ENCODE measurements at places on chromosomes 13 and 19.

DNA sequence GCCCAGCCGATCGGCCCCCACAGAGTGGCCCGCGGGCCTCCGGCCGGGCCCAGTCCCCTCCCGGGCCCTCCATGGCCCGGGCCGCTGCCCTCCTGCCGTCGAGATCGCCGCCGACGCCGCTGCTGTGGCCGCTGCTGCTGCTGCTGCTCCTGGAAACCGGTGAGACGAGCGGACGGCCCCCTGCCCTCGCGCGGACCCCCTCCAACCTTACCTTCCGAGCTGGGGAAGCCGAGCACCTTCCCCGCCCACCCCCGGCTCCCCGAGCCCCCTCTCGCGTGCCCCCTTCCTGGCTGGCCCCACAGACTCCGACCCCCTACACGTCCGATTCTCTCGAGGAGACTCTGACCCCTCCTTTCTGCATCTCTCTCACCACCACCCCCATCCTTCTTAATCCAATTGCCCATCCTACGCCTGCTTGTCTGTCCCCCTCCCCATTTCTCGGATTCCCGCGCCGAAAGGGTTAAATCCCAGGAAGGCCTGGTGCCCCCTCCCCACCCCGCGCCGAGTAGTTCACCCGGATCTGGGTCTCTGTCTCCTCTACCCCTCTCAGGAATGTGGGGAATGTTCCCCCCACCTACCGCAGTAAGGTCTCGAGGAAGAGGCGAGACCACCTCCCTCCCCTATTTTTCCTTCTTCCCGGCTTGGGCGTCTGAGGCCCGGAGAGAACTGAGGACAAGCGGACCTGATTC lies 502 bp downstream of the NECTIN2 start:
- no peaks in the 10 kb centered on the region for H3K27me3 ChIP-seq
- H3K4me3 ChIP-seq = peak overlapping the region; percentile 100
- H3K4me1 ChIP-seq = peaks cover 70% of the 10 kb centered on the region
- no peak for DNase-seq
- peak overlapping the region; percentile 96 for H3K27ac ChIP-seq

DNA sequence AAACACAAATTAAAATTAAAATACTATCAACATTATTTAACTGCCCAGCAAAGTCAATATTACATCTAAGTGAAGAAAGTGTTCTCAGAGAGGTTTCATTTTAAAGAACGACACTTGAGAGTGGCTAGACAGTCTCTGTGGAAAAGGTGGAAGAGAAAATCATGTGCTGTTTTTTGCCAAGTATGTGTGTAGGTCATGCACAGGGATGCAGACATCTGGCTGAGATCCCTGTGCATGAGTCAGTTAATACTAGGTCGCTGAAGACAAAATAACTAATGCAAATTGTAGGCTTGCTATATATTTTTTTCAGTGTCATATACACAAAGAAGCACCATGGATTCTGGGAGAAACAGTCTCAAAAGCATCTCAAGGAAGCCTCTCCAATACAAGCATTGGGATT lies 44.3 kb upstream of the ENOX1 start:
- H3K4me3 ChIP-seq = no peak overlapping the region
- H3K4me1 ChIP-seq = no peaks in the 10 kb centered on the region
- no peaks in the 10 kb centered on the region for H3K27me3 ChIP-seq
- no peaks in the 10 kb centered on the region for H3K36me3 ChIP-seq

DNA sequence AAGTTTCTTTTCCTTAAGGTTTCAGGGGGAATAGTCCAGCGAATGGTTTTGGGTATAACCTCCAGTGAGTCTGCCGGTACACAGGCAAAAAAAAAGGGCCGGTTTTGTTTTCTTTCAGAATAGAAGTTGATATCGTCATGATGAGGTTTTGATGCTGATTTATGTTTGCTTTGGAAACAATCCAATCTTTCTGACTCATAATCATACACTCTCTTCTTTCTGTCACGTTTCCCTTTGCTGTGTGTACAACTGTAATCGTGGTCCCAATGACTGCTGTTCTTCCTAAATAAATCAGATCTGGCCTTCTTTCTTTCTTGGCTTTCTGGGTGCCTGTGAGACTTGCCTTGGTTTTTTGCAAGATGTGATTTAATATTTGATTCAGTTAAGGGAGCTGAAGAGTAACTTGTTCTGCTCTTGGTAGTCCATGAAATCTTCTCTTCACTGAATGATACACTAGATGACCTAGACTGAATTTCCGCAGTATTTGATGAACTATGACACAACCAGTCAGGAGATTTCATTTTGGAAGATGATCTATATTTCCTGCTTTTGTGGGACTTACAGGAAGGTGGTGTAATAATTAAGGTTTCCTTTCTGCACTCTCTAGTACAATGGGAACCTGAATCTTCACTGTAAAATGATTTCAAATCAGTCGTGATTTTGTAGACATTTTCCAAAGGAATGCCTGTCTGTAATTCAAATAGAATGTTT lies 34.9 kb upstream of the METTL21C start:
- no peak overlapping the region for H3K4me3 ChIP-seq
- no peak overlapping the region for H3K27ac ChIP-seq
- DNase-seq = no peak
- H3K36me3 ChIP-seq = no peaks in the 10 kb centered on the region

- H3K27ac ChIP-seq = peak overlapping the region; percentile 90
- H3K4me1 ChIP-seq = peaks cover 74% of the 10 kb centered on the region
- H3K36me3 ChIP-seq = no peaks in the 10 kb centered on the region
- H3K4me3 ChIP-seq = peak overlapping the region; percentile 77
Observed at GRCh38 chr19:48715681-48716171, 3.8 kb downstream of the MAMSTR start.

- no peaks in the 10 kb centered on the region for H3K27me3 ChIP-seq
- no peak overlapping the region for H3K27ac ChIP-seq
- no peak for DNase-seq
- H3K36me3 ChIP-seq = no peaks in the 10 kb centered on the region
Observed at GRCh38 chr13:103794526-103794925, 728.3 kb upstream of the SLC10A2 start.

All from left ventricle myocardium inferior (tissue), 1 donor.